ENCODE measurements at places on chromosomes 1 and 21. TPM values are rescaled to one million over a fixed set of nuclear protein-coding genes. Genes with fewer than 3 reads are reported as not detected.

GRCh38 chr1:233544304-233544703, 69.6 kb upstream of the KCNK1 start:
- no peaks in the 10 kb centered on the region for H3K4me1 ChIP-seq
- H3K27ac ChIP-seq, result no peak overlapping the region
- DNase-seq, result no peak
- H3K4me3 ChIP-seq, result no peak overlapping the region

- H3K27me3 ChIP-seq, result peaks cover 3% of the 10 kb centered on the region
- peaks cover 25% of the 10 kb centered on the region for H3K36me3 ChIP-seq
- H3K27ac ChIP-seq, result no peak overlapping the region
- H3K4me1 ChIP-seq, result no peaks in the 10 kb centered on the region
- DNase-seq, result no peak
- H3K4me3 ChIP-seq, result no peak overlapping the region
These were observed 309.5 kb downstream of the NPHP4 start for GRCh38 chr1:5682626-5683225.

GRCh38 chr21:39645331-39645730, 32.6 kb downstream of the B3GALT5 start:
- H3K27ac ChIP-seq, result peak overlapping the region; percentile 48
- DNase-seq, result no peak
- H3K4me3 ChIP-seq, result no peak overlapping the region

DNA sequence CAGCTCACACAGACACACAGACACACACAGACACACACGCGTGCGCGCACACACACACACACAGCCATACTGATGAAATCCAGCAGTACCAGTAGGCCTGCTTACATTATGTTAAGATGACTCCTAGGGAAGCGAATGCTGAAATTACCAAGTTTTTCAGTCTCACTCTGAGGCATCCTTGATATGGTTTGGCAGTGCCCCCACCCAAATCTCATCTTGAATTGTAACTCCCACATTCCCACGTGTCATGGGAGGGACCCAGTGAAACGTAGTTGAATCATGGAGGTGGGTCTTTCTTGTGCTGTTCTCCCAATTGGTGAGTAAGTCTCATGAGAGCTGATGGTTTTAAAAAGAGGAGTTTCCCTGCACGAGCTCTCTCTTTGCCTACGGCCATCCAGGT, 64.1 kb downstream of the TIAM1 start:
- no peaks in the 10 kb centered on the region for H3K27me3 ChIP-seq
- H3K4me1 ChIP-seq, result peaks cover 55% of the 10 kb centered on the region
- H3K27ac ChIP-seq, result 0 out of 2 replicates have a peak overlapping the region, but pooled peaks have one; percentile 20

Gene GRIK1
- not detected for total RNA-seq

DNA sequence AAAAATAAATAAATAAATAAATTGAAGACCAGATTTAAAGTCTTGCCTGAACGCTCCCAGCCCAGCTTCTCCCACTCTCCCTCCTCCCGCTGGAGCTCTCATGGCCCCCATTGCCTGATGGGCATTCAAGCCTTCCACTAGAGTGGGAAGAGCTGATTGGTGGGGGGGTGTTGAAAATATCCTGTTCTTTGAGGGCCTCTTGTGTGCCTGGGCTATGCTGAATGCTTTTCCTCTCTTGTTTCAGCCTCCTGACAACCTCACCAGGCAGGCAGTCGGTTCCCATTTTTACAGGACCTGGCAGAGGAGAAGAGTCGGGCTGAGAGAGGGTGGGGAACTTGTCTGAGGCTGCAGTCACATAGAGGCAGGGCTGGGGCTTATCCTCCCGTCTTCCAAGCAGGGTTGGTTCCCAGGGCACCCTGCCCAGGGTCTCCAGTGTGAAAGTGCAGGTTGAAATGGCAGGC, 59.2 kb upstream of the SSBP3 start:
- no peak overlapping the region for H3K4me3 ChIP-seq
- DNase-seq, result no peak
- peak overlapping the region; percentile 55 for H3K27ac ChIP-seq
- H3K36me3 ChIP-seq, result peaks cover 4% of the 10 kb centered on the region
- H3K27me3 ChIP-seq, result peaks cover 5% of the 10 kb centered on the region
- H3K4me1 ChIP-seq, result peaks cover 68% of the 10 kb centered on the region

- H3K4me3 ChIP-seq, result peak overlapping the region; percentile 95
These were observed 1.2 kb downstream of the CEP170 start for GRCh38 chr1:243253926-243254232.

DNA sequence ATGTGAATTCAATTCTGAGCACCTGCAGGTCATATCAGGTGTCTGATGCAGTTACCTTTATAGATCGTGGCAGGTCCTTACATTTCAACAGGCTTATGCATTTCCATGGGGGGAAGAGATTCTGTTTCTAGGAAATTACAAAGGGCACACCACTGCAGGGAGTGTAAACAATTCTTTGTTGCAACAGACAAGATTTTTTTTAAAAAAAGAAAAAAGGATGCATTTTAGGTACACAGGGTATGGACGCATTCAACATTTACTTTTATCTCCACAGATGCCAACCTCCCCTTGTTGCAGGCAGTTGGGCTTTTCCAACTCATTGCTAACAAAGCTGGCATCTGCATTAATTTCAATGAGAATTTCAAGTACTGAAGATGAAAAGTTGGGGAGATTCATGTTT, 13.5 kb upstream of the TEKT2 start:
- no peaks in the 10 kb centered on the region for H3K27me3 ChIP-seq
- no peak for DNase-seq
- peaks cover 11% of the 10 kb centered on the region for H3K4me1 ChIP-seq
- H3K36me3 ChIP-seq, result no peaks in the 10 kb centered on the region

DNA sequence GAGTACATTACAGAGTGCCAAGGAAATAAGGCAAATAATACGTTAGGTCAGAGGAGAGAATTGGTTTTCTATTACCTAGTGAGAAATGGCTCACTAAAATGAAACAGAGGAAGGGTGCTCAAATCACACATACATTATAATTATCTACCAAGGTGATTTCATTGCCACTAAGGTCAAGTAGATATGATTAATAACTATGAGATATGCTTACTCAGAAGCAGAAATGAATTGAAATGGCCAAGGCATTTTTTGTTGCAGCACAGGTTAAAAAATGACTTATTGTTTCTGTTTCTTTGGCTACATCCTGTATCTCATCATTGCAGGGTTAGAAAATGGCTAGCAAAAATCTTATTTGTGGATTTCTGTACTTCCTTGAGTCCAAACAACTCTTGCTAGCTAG, 154.5 kb upstream of the GORAB start:
- H3K36me3 ChIP-seq, result no peaks in the 10 kb centered on the region
- no peak overlapping the region for H3K4me3 ChIP-seq
- H3K27ac ChIP-seq, result no peak overlapping the region
- DNase-seq, result no peak

DNA sequence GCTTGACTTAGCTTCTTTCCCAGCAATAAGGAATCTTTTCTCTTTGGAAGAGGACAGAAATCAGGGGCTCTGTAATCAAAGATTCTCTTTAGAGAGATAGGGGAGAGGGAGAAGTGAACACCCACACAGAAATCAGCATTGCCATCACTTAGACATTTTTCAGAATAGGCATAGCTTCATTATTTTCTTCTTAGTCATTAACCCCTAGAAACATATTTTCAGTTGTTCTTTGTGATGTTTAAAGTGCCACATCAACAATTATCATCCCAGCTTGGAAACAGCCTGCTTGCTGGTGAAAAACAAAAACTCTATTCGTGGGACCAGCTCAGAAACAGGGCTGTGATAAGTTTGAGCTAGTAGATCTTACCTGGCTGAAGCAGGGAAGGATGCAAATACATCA, 88.3 kb upstream of the SLC44A3 start:
- no peak overlapping the region for H3K4me3 ChIP-seq
- H3K4me1 ChIP-seq, result peaks cover 38% of the 10 kb centered on the region
- H3K36me3 ChIP-seq, result no peaks in the 10 kb centered on the region
- no peak overlapping the region for H3K27ac ChIP-seq
- no peaks in the 10 kb centered on the region for H3K27me3 ChIP-seq

- no peaks in the 10 kb centered on the region for H3K36me3 ChIP-seq
- H3K27ac ChIP-seq, result no peak overlapping the region
- DNase-seq, result no peak
- no peak overlapping the region for H3K4me3 ChIP-seq
These were observed 25.9 kb upstream of the DDOST start for GRCh38 chr1:20686883-20687725.

DNA sequence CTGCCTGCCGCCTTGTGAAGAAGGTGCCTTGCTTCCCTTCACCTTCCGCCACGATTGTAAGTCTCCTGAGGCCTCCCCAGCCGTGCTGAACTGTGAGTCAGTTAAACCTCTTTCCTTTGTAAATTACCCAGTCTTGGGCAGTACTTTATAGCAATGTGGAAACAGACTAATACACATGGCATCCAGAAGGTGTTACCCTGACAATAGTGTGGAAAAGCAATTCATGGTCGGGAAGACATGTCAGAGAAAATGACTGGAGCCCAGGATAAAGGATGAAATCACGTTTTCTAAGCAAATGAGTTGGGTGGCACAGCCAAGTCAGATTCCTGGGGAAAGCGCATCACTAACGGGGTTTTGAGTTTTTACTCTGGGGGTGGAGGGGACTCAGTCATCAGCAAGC, 76.4 kb downstream of the HLCS start:
- no peaks in the 10 kb centered on the region for H3K36me3 ChIP-seq
- H3K27ac ChIP-seq, result peak overlapping the region; percentile 67
- H3K4me1 ChIP-seq, result peaks cover 18% of the 10 kb centered on the region
- no peak for DNase-seq
- no peak overlapping the region for H3K4me3 ChIP-seq

GRCh38 chr1:206672844-206673758, 11.6 kb upstream of the MAPKAPK2 start:
- H3K27ac ChIP-seq, result no peak overlapping the region
- peaks cover 10% of the 10 kb centered on the region for H3K4me1 ChIP-seq
- no peak overlapping the region for H3K4me3 ChIP-seq
- peaks cover 8% of the 10 kb centered on the region for H3K27me3 ChIP-seq

DNA sequence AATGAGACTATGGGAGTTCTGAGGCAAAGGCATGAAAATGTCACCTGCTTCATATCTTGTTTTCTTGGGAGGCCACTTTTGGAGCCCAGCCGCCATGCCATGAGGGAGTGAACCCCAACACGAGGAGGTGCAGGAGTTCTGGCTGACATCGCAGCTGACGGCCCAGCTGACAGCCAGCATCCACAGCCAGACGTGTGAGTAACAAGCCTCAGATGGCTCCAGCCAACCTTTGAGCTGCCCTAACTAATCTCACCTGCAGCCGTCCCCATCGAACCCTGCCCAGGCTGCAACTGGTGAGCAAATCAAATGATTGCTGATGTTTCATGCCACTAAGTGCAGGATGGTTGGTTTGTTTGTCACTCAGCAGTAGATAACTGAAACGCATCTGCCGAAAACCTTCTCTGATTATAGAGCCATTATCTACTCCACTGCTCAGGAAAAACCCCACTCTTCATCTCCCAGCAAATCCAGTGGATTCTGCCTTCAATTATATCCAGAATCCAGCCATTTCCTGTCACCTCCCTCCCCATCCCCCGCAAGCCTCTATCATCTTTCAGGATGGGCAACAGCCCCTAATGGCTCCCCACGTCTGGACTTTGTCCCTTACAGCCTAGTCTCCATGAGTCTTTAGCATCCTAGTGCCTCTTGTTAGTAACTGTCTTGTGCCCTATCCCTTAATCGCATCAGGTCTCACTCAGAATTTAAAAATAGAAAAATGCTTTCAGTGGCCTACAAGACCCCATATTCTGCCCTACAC, 18.5 kb upstream of the RAB4A start:
- H3K27ac ChIP-seq, result peak overlapping the region; percentile 89
- no peaks in the 10 kb centered on the region for H3K27me3 ChIP-seq
- no peak for DNase-seq
- peaks cover 41% of the 10 kb centered on the region for H3K4me1 ChIP-seq
- no peaks in the 10 kb centered on the region for H3K36me3 ChIP-seq

DNA sequence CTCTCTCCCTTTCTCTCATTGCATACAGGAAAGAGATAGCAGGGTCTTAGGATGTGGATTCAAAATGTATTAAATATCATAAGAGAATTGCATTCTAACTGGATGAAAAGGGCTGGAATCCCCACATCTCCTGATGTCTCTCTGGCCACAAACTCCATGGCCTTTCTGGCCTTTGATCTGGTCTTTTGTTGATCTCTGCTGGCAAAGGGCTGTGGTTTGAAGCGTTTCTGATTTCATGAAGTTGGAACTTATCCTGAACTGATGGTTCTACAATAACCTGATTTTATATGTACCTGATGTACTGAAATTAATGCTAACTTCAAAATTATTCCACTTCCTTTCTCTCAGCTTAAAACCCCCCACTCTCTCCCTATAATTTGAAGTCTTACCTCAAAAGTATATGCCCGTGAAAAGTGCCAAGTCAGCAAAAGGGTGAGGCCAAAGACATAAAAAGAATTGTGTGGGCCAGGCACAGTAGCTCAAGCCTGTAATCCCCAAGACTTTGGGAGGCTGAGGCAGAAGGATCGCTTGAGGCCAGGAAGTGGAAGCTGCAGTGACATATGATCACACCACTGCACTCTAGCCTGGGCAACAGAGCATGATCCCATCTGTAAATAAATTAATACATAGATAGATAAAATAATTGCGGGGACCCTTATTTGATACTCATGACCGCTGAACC, 6.4 kb upstream of the KIF14 start:
- no peak overlapping the region for H3K27ac ChIP-seq
- peaks cover 17% of the 10 kb centered on the region for H3K4me1 ChIP-seq
- no peak for DNase-seq
- H3K4me3 ChIP-seq, result no peak overlapping the region
- no peaks in the 10 kb centered on the region for H3K36me3 ChIP-seq

Gene PLCH2
- 0.18 TPM for total RNA-seq

Data from WTC11 (cell line).